ENCODE measurements at places on chromosomes 5 and 9. TPM values are rescaled to one million over a fixed set of nuclear protein-coding genes. Genes with fewer than 3 reads are reported as not detected.

- peak; percentile 62 for DNase-seq
Observed at GRCh38 chr5:143434261-143435209, 31.0 kb upstream of the NR3C1 start.

- no peak for DNase-seq
Observed at GRCh38 chr5:145718956-145719355, 116.2 kb downstream of the PRELID2 start.

- no peak for DNase-seq
Observed at GRCh38 chr9:122261469-122261881, 3.2 kb downstream of the RBM18 start.

DNA sequence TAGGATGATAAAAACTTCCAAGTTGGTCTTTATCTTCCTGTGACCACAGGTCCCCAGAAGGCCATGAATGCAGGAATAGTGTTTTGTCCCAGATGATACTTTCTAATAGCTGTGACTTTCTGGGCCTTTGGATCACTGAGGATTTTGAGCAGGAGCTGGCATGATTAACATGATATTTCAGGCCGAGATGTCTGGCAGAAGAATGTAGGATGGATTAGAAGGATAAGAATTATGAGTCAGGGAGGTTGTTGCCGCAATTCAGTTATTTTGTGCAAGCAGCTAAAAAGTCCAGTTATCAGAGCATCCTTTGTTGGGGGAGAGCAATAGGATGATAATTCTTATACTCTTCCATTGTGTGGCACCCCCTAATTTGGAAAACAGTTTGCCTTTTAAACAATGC is 189.7 kb downstream of the PSAT1 start:
- no peak for DNase-seq

DNA sequence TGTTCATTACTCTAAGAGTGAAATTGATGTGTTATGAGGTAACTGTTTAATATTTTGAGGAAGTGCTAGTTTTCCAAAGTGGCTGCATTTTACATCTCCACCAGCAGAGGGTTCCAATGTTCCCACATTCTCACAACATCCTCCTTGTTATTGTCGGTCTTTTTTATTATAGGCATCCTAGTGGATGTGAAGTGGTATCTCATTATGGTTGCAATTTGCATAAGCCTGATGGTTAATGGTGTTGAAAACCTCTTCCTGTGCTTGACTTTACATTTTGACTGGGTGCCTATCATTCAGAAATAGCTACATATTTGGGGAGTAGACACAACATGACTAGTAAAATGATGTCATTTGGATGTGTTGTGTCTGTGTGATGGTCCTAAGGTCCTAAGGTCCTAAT is 143.6 kb downstream of the MRPS30 start:
- DNase-seq = no peak

DNA sequence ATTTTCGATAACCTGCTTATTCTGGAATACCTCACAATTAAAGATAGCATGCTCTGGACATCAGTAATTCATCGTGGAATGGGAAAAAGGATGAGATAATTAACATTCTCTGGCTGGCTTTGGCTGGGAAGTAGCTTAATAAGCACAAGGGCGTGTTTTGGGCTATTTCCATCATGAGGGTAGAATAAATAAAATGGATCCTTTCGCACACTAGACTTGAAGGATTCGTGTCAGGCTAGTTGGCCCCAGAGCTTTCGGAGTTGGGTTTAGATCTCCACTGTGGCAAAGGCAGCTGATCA is 151.2 kb upstream of the ADRA1B start:
- DNase-seq = no peak

- DNase-seq = no peak
Observed at GRCh38 chr5:44919560-44919959, 110.8 kb downstream of the MRPS30 start.

GRCh38 chr9:35164711-35165110 is 2.9 kb downstream of the UNC13B start:
- no peak for DNase-seq

- no peak for DNase-seq
Observed at GRCh38 chr9:134570151-134570621, 71.4 kb upstream of the COL5A1 start.

DNA sequence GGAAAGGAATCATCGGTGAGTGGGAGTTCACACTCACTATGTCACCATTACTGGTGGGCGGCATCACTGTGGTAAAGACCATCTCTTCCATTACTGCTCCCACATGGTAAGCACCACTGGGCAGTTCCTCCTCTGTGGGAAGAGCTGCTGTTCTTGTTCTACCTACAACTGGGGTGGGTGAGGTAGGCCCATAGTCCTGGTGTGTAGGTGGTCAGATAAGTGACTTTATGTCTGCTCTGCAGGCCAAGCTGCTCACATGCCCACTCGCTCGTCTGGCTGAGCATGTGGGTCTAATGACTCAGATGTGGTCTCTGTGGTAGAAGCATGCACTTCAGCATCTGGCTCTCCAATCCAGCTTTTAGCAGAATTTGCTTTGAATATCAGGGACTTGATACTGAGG is 82.9 kb downstream of the TMEM215 start:
- DNase-seq = peak; percentile 28

CAPSL gene
- 0.43 TPM for total RNA-seq

C5 gene
- 3.4 TPM for total RNA-seq
